ENCODE measurements at places on chromosomes 5 and 9. TPM values are rescaled to one million over a fixed set of nuclear protein-coding genes. Genes with fewer than 3 reads are reported as not detected.

Gene BAAT
- not detected for total RNA-seq

Gene CSF2
- total RNA-seq: not detected

Gene PCDHAC2
- total RNA-seq: not detected

Gene OGN
- total RNA-seq: not detected

Gene FGFR4
- 1.8 TPM for total RNA-seq

DNA sequence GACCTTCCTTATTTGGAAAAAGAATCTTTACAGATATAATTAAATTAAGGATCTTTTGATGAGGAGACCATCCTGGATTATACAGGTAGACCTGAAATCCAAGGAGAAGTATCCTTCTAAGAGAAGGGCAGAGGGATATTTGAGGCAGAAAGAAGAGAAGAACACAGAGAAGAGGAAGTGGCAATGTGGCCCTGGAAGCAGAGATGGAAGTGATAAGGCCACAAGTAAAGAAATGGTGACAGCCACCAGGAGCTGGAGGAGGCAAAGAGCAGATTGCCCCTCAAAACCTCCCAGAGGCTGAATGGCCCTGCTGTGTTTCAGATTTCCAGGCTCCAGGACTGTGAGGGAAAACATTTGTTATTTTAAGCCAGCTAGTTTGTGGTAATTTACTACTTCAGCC lies 93.0 kb upstream of the ANKRD55 start:
- H3K4me1 ChIP-seq: peaks cover 69% of the 10 kb centered on the region
- H3K27ac ChIP-seq: no peak overlapping the region
- no peaks in the 10 kb centered on the region for H3K36me3 ChIP-seq
- H3K4me3 ChIP-seq: no peak overlapping the region
- no peak for DNase-seq

DNA sequence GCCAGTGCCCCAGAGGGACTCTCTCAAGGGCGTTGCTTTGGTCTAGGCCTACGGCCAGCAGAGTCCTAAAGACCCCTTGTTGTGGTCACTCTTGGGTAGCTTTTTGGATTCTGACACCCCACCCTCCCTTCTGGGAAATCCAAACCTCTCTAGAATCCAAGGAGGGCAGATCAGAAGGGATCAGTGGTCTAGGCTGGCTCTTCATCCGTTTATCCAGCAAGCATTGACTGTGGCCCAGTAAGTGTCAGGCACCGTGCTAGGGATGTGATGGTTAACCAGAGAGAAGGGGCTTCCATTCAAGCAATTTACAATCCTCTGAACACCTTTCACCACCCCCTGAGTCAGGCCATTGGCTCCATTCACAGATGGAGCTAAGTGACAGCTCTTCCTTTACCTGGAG lies 181.1 kb downstream of the PTTG1 start:
- H3K27me3 ChIP-seq: no peaks in the 10 kb centered on the region
- H3K36me3 ChIP-seq: no peaks in the 10 kb centered on the region
- no peaks in the 10 kb centered on the region for H3K4me1 ChIP-seq
- no peak overlapping the region for H3K4me3 ChIP-seq

GRCh38 chr5:165139721-165140120 lies 1634.3 kb downstream of the MAT2B start:
- H3K4me1 ChIP-seq: no peaks in the 10 kb centered on the region
- H3K36me3 ChIP-seq: no peaks in the 10 kb centered on the region
- no peak overlapping the region for H3K4me3 ChIP-seq

DNA sequence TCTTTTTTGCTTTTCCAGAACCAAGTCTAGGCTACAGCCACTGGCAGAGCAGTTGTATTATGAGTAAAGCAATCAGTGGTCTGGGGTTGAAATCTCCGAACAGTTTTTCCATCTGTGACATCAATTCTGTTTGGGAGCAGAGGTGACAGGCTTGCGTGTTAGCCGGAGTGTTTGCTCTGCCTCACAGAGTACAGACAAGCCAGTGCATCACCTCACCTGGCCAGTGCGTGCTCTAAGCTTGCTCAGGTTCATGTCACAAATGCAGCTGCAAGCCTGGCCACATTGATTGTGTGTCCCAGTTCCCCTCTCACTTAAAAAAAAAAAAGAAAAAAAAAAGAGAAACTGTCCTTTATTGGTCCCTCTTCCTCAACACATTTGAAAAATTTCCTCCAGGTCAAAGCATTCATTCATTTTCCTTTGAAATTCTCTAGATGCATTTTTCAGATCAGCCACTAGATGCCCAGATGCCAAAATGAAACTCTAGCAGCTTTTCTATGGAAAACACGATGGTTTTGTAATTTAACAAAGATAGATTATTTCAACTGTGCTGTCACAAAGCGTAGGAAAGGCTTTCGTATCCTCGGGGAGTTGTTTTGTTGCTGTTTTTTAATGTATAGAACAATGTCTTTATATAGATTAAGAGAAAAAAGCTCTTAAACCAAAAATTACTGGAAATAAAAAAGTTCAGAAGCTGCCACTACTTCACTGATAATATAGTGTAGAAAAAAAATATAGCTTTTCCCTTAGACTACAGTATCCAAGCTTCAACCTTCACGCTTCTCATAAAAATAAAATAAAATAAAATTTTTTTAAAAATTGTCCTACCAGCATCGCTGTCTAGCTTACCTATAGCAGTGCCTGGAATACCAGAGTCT lies 585.5 kb downstream of the TLE1 start:
- H3K27me3 ChIP-seq: peaks cover 4% of the 10 kb centered on the region
- H3K36me3 ChIP-seq: no peaks in the 10 kb centered on the region

- no peaks in the 10 kb centered on the region for H3K27me3 ChIP-seq
- no peak overlapping the region for H3K4me3 ChIP-seq
- H3K4me1 ChIP-seq: no peaks in the 10 kb centered on the region
- no peak overlapping the region for H3K27ac ChIP-seq
- no peak for DNase-seq
Measured at GRCh38 chr9:78319197-78320029, 22.5 kb downstream of the PSAT1 start.

DNA sequence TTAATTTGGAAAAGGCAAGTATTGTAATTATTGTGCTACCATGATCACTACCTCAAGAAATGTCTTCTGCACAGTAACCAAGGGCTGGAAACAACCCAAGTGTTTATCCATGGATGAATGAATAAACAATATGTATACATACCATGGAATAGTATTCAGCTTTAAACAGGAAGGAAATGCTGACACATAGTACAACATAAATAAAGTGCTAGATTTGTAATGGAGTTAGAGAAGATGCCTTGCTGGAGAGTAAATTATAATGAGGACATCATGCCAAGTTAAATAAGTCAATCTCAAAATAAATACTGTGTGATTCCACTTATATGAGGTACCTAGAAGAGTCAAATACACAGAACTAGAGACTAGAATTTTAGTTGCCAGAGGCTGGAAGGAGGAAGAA lies 160.0 kb downstream of the CCDC192 start:
- no peaks in the 10 kb centered on the region for H3K4me1 ChIP-seq
- peaks cover 7% of the 10 kb centered on the region for H3K36me3 ChIP-seq
- no peak for DNase-seq
- H3K4me3 ChIP-seq: no peak overlapping the region

GRCh38 chr5:64666078-64666477 lies 24.2 kb upstream of the SHISAL2B start:
- no peak overlapping the region for H3K4me3 ChIP-seq
- H3K4me1 ChIP-seq: no peaks in the 10 kb centered on the region
- no peak overlapping the region for H3K27ac ChIP-seq
- DNase-seq: no peak
- H3K36me3 ChIP-seq: no peaks in the 10 kb centered on the region

- peaks cover 15% of the 10 kb centered on the region for H3K4me1 ChIP-seq
- H3K27me3 ChIP-seq: no peaks in the 10 kb centered on the region
- peaks cover 17% of the 10 kb centered on the region for H3K36me3 ChIP-seq
- no peak for DNase-seq
- H3K4me3 ChIP-seq: no peak overlapping the region
- H3K27ac ChIP-seq: no peak overlapping the region
Measured at GRCh38 chr9:114811301-114811700, 5.5 kb upstream of the TNFSF15 start.

DNA sequence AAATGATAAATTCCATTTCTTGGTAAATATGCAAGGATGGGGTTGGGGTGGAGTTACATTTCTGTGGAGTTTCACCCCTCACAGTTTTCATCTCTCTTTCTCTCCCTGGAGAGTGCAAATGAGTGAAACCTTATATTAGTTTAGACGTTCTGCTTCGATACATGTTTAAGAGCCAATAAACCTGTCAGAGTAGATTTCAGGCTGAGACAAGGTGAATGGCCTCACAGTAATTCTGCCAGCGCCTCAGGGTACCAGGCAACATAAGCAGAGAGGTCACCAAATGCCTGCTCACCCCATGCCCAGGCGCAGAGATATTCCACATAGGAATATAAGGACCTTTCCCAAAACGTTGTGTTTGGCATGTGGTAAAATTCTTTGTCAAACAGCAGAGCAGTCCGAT lies 154.9 kb upstream of the VLDLR start:
- H3K4me3 ChIP-seq: no peak overlapping the region
- no peaks in the 10 kb centered on the region for H3K36me3 ChIP-seq
- no peak overlapping the region for H3K27ac ChIP-seq
- H3K27me3 ChIP-seq: peaks cover 8% of the 10 kb centered on the region
- no peaks in the 10 kb centered on the region for H3K4me1 ChIP-seq

DNA sequence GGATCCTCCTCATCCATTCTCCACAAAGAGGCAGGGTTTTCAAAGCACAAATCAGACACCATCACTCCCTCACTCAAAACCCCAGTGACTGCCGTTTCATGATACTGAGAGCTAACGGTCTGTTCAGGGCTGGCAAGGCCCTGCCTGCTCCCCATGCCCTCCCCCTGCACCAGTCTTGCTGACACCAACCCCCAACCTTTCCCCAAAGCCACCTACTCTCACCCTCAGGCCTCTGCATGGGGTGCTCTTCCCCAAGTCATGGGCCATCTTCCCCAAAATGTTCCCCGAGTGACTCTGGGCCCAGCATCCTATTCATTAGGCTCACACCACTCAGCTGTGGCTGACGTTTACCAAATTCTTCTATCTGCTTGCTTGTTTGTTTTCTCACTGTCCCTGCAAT lies 21.7 kb upstream of the OLFM1 start:
- no peak overlapping the region for H3K27ac ChIP-seq
- peaks cover 2% of the 10 kb centered on the region for H3K4me1 ChIP-seq
- H3K4me3 ChIP-seq: no peak overlapping the region

GRCh38 chr9:38033941-38034340 lies 35.1 kb downstream of the SHB start:
- DNase-seq: no peak
- no peak overlapping the region for H3K4me3 ChIP-seq
- no peaks in the 10 kb centered on the region for H3K27me3 ChIP-seq

DNA sequence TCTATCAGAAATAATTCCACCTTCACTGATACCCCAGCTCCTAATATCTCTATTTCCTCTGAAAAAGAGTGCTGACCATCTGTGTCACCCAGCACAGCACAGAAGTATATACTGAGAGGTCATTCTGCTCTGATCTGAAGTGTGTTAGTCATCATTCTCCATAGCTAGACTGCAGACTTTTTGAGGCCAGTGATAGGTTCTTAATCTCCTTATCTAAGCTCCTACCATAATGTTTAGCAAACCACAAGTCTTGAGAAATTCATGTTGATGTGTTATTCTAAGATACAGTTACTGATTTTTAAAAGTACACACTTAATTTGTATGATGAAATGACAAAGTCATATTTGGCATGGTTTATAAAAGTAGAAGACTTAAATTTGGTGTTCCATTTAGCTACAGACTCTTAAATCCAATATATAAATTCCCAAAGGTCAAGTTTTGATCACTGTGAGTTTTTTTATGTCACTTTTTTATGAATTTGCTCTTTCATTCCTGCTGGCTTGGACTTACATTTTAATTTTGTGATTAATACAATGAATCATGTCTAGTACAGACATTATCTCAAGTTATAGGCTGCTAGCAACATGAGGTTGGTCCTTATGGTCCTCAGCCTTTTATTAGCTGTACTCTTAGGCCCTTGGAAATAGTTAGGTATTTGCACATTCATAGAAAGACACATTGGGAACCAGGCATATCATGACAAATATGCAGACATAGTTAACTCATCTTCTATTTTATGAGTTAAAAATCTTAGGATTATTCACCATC lies 380.8 kb downstream of the EBF1 start:
- H3K4me1 ChIP-seq: no peaks in the 10 kb centered on the region
- no peaks in the 10 kb centered on the region for H3K36me3 ChIP-seq
- H3K4me3 ChIP-seq: no peak overlapping the region
- H3K27ac ChIP-seq: no peak overlapping the region

- peak overlapping the region; percentile 84 for H3K4me3 ChIP-seq
- H3K4me1 ChIP-seq: peaks cover 51% of the 10 kb centered on the region
- H3K36me3 ChIP-seq: peaks cover 6% of the 10 kb centered on the region
Measured at GRCh38 chr5:80216753-80217596, 38.9 kb downstream of the SERINC5 start.

GRCh38 chr5:111582993-111583601 lies 70.8 kb upstream of the STARD4 start:
- no peaks in the 10 kb centered on the region for H3K4me1 ChIP-seq
- no peak overlapping the region for H3K4me3 ChIP-seq
- DNase-seq: no peak

DNA sequence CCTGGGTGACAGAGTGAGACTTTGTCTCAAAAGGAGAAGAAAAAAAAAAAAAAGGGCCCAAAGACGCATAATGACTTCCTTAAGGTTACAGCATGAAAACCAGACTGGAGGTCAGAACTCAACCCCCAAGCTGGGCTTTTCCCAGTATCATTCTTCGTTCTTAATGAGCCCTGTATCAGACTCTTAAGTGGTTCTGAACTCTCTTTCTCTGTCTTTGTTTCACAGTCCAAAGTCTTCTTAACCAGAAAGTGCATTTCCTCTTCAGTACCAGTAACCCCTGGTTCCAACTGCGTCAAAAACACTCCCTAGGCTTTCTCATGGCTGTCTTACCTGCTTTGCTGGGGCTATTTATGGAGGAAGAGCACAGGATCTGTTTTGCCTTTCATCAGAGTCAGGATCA lies 38.4 kb upstream of the SHB start:
- DNase-seq: no peak
- no peaks in the 10 kb centered on the region for H3K4me1 ChIP-seq
- no peak overlapping the region for H3K4me3 ChIP-seq
- no peak overlapping the region for H3K27ac ChIP-seq

DNA sequence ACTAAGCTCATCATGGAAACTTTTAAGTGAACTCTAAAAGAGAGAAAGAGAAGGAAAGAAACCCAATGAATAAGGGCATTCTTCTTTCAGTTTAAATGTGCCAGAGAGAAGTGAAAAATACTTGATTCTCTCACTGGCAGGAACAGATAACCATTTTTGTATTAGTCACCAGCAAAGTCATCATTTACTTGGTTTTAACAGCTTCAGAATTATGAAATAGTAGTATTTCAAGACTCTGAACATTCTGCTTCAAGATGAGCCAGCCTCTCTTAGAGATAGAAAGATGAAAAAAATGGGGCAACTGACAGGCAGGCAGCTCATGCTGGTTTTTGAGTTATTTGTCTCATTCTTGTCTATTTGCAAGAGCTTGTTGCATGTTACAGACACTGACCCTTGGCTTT lies 103.5 kb downstream of the GCNT1 start:
- H3K27ac ChIP-seq: no peak overlapping the region
- H3K27me3 ChIP-seq: peaks cover 1% of the 10 kb centered on the region
- no peaks in the 10 kb centered on the region for H3K4me1 ChIP-seq
- no peak overlapping the region for H3K4me3 ChIP-seq
- DNase-seq: no peak
- H3K36me3 ChIP-seq: no peaks in the 10 kb centered on the region

- peaks cover 63% of the 10 kb centered on the region for H3K4me1 ChIP-seq
- no peak for DNase-seq
- H3K36me3 ChIP-seq: peaks cover 14% of the 10 kb centered on the region
Measured at GRCh38 chr9:116693233-116693731, 6.2 kb downstream of the TRIM32 start.

GRCh38 chr9:127761491-127761956 lies 16.9 kb downstream of the SH2D3C start:
- no peak for DNase-seq
- no peak overlapping the region for H3K27ac ChIP-seq
- peaks cover 26% of the 10 kb centered on the region for H3K4me1 ChIP-seq
- no peak overlapping the region for H3K4me3 ChIP-seq
- no peaks in the 10 kb centered on the region for H3K27me3 ChIP-seq
